Stimulated activated CD4-positive, alpha-beta T cell treated with anti-CD3 and anti-CD28 coated beads, Interleukin-2, amount 100 ng/mL, for 24 hours (primary cell): ENCODE measurements at places on chromosomes 1 and 21.
A peak's percentile ranks its signal among the peaks of the same experiment; 100 is the strongest.

GRCh38 chr1:7845761-7846160, 7.1 kb downstream of the UTS2 start:
- no peak for DNase-seq

DNA sequence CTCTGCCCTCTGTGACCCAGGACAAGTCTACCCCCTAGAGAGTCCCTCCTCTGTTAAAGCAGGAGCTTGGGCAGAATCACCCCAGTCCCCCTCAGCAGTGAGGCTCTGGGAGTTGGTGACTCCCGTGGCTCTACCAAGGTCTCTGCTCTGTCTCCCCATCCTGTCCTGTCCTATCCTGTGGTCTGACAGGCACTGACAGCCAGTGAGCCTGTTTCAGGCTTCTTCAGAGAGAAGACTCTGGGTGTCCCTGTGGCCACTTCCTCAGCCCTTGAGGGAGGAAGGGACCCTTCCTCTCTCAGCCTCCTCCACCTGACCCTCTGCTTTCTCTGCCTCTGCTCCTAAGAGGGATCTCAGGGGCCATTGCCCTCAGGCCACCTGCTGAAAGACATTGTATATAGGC, 148.7 kb downstream of the FCRL5 start:
- no peak for DNase-seq

DNA sequence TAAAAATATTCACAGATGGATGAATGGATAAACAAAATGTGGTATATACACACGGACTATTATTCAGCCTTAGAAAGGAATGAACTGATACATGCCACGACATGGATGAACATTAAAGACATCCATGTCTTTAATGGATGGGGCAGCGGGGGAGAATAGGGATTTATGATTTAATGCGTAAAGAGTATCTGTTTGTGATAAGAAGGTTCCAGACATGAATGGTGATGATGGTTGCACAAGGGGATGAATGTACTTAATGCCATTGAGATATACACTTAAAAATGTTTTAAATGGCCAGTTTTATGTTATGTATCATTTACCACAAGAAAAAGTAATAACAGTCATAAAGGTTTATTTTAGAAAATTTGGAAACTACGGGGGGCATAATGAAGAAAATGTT, 108.6 kb upstream of the WLS start:
- no peak for DNase-seq

DNA sequence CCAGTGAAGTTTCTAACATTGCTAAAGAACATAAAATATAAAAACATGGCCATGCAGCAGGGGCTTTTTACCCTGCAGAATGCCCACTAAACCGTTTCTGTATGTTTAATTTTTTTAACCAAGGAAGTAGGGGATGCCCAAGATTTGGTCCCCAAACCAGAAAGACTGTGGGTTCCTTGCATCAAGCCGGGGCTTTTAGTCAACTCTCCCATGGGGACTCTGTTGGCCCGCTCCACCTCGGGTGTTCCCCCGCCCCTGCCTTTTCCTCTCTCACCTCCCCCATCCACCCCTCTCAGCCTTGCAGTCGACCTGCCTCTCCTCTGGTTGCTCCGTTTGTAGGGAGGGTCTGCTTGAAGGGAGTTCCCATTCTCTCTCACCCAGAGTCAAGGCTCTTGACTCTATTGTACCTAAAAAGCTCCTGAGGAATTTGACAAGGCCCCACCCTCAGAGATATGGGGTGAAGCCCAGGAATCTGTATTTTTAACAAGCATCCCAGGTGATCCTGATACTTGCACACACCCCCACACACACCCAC, 117.5 kb downstream of the TOMM20 start:
- DNase-seq = peak; percentile 73

DNA sequence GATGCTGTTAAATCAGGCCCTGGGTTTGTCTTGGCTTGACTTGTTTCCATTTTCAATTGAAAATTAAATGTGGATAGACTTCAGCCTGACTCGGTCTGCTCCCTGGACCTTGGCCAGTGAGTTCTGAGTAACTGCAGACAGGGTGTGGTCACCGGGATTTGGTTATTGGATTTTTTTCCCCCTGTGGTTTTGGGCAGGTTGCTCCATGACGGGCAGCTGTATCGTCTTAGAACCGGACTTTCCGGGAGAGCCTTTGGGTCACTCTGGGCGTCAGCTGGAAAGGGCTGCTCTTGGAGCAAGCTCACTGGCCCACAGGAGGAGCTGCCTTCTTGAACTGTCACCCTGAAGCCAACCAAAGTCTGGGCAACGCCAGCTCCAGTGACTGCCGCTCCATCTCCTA, 75.0 kb downstream of the CLIC6 start:
- no peak for DNase-seq

DNA sequence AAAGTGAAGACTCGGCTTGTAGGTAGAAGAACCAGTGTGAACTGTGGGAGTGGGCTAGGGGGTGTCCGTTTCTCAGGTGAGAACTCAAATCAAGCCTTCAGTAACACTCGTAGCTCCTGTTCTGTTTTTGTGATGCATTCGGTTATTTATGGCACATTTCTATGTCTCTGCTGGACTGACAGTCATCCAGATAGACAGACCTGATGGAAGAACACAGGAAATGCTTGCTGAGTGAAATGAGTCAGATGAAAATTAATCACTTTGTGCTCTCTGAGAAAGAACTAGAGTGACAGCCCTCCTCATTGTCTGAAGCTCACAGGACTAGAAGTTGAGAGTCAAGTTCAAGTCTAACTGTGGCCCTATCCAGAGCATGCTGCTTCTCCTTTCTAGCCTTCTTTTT, 360.1 kb upstream of the PLXNA2 start:
- no peak for DNase-seq

GRCh38 chr1:37691497-37692077, 729 bp upstream of the CDCA8 start:
- DNase-seq = peak; percentile 36

- no peak for DNase-seq
These were observed 6.6 kb downstream of the CLSPN start for GRCh38 chr1:35763201-35763600.

DNA sequence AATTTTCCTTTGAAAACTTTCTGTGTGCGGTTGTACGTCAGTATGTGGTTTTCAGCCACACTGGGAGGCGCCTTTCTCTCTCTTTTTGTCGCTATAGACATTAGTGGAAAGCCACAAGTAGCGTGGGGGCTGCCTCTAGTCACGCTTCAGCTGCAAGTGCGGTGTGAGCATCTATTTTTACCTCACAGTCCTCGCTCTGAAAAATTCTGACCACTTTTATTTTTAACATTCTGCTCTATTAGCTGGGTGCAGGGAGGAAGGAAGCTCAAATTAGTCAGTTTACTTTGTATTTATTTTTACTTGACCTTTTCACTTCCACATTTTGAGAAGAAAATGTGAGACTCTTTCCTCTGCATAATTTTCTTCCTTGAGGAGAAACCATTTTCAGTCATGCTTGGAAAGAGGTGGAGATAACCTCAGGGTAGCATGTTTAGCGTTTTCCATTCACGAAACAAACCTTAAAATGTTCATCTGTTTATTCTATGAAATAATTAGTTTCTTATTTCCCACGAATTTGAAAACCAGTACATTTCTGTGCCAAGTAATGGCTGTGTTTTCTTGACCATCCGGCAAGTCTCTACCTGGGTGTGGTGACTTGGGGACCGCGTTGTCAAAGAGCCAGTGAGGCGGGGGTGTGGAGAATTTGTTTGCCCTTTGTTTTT, 35.6 kb downstream of the ADARB1 start:
- DNase-seq = peak; percentile 64

DNA sequence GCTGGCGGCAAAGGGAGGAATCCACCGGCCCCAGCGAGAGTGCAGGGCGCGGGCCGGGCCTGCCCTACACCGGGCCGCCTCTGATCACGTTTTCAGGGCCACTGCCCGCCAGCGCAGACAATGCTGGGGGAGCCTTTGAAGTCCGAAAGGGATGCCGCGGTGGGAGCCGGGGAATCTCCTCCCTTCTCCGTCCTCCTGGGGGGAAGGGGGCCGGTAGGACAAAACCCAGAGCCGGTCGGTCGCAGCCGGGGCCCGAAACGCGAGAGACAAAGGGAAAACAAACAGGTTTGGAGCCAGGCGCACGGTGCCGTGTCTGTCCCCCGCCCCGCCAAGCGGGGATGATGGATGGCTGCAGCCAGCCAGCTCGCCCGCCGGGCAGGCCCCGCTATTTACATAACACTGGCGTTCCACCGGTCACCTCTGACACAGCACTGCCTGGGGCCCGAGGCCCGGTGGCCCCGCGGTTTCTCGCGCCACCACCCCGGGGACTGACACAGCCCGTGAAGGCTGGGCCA, 92.0 kb downstream of the CASZ1 start:
- no peak for DNase-seq

DNA sequence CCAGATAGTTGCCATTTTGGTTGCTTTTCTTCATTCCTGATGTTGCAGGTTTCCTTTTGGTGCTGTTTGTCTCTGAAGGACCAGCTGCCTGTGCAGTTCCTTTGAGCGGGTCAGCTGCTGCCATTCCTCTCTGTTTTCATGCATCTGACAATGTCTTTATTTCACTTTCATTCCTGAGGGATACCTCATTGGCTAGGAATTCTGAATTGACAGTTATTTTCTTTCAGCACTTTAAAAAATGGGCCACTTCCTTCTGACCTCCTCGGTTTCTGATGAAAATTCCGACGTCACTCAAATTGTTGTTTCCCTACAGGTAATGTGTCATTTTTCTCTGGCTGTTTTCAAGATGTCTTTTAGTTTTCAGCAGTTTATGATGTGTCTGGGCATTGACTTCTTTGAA, 24.8 kb downstream of the CCSAP start:
- DNase-seq = no peak

DNA sequence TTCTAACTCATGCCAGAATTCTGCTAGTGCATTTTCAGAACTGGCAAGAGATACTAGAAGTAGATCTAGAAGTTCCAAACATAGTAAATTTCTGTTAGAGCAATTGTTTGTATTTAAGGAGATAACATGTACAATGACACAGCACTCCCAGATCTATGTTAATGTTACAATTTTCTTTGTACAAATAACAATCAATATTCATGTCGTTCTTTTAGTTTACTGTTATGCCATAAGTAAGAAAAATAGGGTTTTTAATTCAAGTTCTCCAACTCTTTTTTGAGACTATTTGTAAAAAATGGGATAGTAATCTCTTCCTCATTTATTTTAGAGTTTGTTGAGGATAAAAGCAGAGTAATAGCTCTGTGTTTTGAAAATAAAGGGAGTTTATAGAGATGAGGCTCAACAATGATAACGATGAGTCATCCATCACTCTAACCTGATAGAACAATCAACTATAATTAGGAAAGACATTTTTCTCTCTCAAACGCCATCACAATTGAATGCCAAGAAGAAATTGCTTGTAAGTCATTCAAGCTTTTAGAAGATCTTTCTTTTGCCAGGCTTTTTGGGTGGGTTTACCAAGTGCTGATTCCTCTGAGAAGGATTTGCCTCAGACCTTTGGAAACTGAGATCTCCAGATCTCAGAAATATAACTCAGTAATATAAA, 638 bp downstream of the CD84 start:
- DNase-seq = no peak

DNA sequence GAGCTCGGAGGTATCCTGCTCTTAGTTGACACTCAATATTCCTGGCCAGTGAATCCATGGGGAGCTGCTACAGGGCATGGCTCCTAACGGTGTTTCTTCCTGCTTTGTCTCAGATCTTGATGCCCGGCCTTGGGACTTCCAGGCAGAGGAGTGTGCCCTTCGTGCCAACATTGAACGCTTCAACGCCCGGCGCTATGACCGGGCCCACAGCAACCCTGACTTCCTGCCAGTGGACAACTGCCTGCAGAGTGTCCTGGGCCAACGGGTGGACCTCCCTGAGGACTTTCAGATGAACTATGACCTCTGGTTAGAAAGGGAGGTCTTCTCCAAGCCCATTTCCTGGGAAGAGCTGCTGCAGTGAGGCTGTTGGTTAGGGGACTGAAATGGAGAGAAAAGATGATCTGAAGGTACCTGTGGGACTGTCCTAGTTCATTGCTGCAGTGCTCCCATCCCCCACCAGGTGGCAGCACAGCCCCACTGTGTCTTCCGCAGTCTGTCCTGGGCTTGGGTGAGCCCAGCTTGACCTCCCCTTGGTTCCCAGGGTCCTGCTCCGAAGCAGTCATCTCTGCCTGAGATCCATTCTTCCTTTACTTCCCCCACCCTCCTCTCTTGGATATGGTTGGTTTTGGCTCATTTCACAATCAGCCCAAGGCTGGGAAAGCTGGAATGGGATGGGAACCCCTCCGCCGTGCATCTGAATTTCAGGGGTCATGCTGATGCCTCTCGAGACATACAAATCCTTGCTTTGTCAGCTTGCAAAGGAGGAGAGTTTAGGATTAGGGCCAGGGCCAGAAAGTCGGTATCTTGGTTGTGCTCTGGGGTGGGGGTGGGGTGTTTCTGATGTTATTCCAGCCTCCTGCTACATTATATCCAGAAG, 16.7 kb downstream of the ALX3 start:
- peak; percentile 82 for DNase-seq

DNA sequence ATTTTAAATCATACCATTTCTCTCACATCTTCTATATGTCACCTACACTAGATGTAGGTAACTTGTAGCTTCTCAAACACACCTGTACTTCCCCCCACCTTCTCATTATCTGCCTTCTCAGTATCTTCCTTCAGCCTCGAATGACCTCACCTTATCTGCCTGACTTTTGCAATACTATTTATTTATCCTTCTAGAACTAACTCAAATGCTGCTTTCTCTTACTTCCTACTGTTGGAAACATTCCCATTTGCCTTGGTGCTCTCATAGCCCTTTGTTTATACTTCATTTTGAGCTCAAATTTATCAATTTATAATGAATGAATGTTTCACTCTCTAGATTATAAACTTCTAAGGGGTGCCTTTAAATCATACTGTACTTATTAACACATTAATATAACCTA, 50.4 kb upstream of the KIAA1614 start:
- DNase-seq = no peak

DNA sequence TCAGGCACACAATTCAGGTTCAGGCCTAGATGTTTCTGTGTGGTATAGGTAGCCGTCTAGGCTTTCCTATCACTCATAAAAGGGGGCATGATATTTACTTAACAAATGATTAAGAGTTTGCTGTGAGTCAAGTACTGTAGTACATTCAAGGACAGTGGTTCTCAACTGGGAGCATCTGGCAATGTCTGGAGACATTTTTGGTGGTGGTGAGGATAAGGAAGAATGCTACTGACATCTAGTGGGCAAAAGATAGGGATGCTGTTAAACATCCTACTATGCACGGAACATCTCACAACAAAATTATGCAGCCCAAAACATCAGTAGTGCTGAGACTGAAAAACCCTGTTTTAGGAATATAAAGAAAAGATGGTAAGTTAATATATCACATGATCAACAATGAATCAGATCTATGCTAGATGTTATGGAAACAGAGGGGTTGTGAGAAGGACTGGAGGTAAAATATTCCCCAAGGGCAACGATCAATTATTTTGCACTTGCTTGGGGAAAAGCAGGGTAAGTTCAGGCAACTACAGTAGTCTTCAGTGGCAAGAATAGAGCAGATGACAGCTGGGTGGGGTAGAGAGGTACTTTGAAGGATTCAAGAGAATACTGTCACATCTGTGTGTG, 4.9 kb downstream of the DNTTIP2 start:
- no peak for DNase-seq

- no peak for DNase-seq
These were observed 26.0 kb downstream of the ATF6 start for GRCh38 chr1:161791904-161792655.

DNA sequence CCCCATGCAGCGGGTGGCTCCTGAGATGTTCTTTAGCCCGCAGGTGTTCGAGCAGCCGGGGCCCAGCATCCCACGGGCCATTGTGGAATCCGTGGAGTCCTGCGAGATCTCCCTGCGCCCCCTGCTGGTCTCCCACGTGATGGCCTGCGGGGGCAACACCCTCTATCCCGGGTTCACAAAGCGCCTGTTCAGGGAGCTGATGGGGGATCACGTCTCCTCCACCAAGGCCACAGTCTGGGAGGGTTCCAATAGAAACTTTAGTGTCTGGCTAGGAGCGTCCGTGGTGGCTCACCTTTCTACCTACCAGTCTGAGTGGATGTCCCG, 71.0 kb downstream of the ACTL8 start:
- peak; percentile 21 for DNase-seq
